Left renal pelvis (tissue), 4 donors: ENCODE measurements at places on chromosomes 13 and 19. TPM values are rescaled to one million over a fixed set of nuclear protein-coding genes. Genes with fewer than 3 reads are reported as not detected.

The KCNC3 gene
- 30.1 TPM for polyA plus RNA-seq

The ZNF439 gene
- 27.4 TPM for polyA plus RNA-seq

GRCh38 chr19:13172346-13173138 is 22.3 kb downstream of the IER2 start:
- no peak for DNase-seq

The ZNF443 gene
- polyA plus RNA-seq, result 11.1 TPM

The SOX1 gene
- not detected for polyA plus RNA-seq

The TEX101 gene
- polyA plus RNA-seq, result not detected

DNA sequence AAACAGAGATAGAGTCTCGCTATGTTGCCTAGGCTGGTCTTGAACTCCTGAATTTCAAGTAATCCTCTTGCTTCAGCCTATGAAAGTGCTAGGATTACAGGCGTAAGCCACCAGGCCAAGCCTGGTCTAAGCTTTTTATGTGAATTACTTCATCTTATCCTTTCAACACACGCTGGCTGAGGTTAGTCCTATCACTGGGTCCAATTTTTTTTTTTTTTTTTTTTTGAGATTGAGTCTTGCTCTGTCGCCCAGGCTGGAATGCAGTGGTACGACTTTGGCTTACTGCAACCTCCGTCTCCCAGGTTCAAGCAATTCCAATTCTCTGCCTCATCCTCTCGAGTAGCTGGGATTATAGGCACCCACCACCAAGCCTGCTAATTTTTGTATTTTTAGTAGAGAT is 10.4 kb downstream of the MYO1F start:
- DNase-seq, result no peak

DNA sequence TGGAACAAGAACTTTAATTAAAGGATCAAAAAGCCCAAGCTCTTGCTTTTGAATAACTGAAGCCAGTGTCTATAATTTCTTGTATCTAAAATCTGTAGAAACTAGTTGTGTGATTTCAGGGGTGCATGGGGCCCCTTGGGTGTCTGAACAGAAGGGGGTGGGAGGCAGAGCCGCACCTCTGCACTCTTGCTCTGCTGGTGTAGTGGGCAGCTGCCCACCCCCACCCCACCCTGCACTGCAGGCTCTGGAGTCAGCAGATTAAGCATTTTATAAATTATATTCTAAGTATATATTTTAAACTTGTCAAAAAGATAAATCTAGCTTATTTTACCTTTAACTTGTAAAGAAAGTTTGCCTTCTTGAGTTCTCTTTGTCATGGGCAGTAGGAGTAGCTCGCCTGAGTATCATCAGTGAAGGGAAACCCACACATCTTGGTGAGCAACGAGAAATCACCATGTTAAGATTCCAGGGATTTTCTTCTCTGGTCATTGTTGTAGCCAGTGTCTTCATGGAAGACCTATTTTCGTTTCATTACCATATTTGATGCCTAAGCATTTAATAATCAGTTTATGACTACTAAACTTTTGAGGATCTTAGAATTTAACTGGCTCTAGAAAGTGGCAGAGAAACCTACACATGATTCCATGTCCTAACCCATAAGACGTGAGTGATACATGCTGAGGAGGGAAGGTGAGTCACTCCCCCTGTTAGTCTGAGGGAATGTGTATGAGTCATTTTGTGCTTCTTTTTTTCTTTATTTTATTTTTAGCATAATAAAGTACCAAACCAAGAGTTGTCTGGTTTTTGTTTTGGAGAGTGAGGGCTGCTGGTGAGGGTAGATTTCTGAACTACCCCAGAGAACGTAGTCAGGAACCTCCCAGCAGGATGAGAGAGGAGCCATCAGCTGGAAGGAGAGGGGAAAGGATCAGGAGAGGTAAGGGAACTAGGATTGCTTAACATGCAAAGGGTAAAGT is 7.7 kb downstream of the UBE2L5 start:
- DNase-seq, result no peak

DNA sequence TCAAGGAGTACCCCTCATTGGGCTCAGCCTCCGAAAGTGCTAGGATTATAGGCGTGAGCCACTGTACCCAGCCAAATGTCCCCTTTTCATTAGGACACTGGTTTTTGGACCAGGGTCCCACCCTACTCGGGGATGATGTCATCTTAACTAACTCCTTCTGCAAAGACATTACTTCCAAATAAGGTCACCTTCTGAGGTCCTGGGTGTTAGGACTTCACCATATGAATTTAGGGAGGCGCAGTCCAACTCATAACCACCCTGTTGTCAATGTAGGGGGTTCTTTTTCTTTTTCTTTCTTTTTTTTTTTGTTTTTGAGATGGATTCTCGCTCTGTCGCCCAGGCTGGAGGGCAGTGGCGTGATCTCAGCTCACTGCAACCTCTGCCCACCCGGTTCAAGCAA is 32.7 kb upstream of the NFIC start:
- DNase-seq, result no peak

DNA sequence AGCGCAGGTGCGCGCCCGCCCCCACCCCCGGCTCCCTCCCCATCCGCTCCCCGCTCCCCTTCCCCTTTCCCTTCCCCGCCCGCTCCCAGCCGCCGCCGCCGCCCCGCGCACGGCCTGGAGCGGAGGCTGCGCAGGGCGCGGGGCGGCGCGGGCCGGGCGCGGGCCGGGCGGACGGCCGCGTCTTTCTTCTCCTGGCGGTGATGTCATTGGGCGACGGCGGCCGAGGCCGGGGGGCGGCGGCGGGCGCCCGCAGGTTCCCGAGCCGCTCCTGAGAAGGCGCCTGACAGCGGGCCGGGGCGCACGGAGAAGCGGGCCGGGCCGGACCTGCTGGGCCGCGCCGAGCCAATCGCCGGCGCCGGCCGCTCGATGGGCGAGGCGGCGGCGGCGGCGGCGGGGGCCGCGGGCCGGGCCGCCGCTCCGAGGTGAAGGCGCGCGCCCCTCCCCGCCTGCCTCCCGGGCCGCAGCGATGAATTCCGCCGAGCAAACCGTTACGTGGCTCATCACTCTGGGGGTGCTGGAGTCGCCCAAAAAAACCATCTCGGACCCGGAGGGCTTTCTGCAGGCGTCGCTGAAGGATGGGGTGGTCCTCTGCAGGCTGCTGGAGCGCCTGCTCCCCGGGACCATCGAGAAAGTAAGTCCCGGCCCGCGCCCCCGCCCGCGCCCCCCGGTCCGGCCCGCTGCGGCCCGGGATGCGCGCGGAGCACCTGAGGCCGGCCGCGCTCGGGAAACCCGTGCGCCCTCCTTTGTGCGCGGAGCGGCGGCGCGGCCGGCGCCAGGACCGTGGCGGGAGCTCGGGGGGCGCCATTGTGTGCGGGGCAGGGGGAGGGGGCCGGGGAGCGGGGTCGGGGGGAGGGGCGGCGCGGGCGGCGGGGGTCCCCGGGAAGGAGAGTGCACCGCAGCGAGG is at the start of gene ARHGEF7:
TSS of gene ARHGEF7 (plus strand) at position 250 of the 904 bp plus-strand sequence. CDS start at position 467, 217 bp downstream.
- no peak for DNase-seq

The CYP4F11 gene
- not detected for polyA plus RNA-seq

The ZNF226 gene
- 23.8 TPM for polyA plus RNA-seq

DNA sequence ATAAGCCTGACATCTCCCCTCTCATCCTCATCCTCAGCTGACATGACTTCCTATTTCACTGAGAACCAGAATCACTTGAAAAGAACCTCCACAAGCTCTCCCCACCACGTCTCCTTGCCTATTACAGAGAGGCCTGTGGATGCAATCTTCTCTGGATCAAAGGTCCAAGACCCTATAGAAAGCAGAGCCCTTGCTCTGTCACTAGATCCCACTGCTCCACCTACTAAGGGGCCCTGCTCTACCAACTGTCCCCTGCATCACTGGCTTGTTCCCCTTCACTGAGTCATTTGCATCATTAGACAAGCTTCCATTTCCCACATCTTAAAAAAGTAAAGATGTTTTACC is 40.8 kb downstream of the RCBTB2 start:
- DNase-seq, result no peak

- no peak for DNase-seq
Observed at GRCh38 chr19:35303357-35303915, 11.5 kb downstream of the MAG start.

The NLRP7 gene
- polyA plus RNA-seq, result not detected

The SRRM5 gene
- 0.41 TPM for polyA plus RNA-seq

DNA sequence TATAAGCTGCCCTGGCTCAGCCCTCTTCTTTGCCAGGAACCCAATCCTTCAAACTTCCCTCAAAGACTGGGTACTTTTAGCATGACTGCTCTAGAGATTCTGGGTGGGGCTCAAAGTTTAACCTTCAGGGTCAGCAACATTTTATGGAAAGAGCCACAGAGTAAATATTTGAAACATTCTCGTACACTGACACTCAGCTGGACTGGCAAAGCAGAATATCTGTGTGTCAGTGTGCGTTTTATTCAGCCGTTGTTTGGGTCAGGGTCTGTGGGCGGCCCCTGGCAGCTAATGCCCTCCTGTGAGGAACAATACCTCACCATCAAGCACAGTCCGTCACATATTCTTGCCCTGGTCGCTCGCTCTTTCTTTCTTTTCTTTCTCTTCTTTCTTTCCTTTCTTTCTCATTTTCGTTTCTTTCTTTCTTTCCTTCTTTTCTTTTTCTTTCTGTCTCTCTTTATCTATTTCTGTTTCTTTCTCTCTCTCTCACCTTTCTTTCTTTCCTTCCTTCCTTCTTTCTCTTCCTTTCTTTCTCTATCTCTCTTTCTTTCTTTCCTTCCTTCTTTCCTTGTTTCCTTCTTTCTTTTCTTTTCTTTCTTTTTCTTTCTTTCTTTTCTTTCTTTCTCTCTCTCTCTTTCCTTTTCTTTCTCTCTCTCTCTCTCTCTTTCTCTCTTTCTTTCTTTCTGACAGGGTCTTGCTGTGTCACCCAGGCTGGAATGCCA is 10.7 kb downstream of the DPRX start:
- no peak for DNase-seq

The PRSS57 gene
- 0.46 TPM for polyA plus RNA-seq

GRCh38 chr19:29376855-29377354 is 148.9 kb upstream of the VSTM2B start:
- no peak for DNase-seq

DNA sequence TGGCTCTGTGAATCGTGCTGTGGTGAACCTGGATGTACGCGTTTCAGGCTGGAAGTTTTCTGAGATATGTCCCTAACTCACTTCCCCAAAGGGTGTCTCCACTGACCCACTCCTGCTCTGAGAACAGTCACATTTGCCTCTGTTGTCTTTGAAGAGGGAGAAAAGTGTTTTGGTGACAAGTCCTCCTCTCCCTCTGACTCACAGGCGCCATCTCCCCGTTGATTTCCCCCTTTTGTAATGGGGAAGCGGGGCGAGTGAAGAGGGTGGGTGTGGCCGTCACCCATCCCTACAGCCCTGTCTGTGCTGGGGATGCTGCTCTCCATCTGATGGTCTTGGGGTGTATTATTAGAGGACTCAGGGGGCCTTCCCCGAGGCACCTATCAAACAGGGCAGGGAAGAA is 9.6 kb downstream of the APC2 start:
- DNase-seq, result no peak
